PC-3 (cell line): ENCODE measurements at places on chromosomes 6 and 20.

DNA sequence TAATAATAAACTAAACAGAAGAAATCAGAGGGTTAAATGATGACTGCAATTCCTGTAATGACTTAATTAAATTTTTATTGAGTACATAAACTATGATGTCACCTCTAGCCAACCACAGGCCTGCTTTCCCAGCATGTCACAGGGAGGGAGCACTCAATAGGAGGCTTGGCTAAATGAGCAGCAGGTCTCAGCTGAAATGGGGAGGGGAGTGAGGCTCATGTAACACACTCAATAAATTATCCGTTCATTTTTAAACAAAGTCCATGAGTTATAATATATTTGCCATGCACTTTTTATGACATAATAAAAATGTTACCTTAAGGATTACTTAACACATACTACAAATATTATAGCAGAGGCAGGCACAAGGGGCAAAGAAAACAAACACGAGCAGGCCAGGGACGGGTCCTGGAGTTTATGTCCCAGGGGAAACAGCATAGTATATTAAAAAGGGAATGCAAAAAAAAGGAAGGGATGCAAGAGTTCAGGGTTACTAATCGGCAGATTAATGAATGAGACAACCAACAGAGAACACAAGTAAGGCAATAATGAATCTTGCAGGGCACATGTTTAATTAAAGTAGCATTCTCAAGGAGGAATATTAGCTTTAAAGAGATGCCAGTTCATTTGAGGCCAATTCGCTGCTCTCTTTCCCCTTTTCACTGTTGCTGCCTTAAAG, 27.1 kb upstream of the FAM83C start:
- peak; percentile 62 for DNase-seq

- DNase-seq, result no peak
Observed at GRCh38 chr20:42276718-42277602, 658.8 kb upstream of the CHD6 start.

DNA sequence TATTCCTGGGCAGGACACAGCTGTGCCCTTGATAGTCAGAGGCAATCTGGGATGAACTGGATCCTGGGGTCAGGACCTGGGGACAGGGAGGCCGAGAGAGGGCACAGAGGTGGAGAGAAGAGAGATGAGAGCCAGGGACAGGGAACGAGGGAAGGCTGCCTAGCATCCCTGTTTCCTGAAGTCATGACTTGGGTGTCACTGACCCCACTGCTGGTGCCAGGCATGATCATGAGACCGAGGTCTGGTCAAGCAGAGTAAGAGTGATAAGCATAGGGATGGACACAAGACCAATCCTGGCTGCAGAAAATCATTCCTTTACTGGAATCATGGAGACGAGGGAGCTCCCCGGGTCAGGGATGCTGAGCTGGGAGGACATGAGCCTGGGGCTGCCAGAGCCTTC, 36.1 kb downstream of the FAM110A start:
- DNase-seq, result no peak

GRCh38 chr6:140252099-140252498, 877.7 kb upstream of the CITED2 start:
- no peak for DNase-seq

DNA sequence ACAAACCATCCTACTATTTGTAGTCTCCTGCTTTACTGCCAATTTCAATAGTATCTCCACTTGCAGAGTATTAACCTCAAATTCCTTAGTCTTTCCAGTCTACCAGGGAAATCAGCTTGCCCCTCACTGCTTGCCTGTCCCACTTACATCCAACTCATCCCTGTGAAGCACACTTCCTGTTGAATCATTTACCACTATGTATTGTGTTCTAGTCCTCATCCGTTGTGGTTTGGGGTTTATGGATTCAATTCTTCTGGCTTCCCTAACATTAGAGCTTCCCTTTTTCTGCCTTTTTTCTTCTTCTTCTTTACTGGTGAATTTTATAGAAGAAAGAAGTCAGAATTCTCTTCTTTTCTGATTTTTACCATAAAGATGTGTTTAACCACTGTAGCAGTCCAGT, 5.1 kb upstream of the TXLNB start:
- DNase-seq, result peak; percentile 66

DNA sequence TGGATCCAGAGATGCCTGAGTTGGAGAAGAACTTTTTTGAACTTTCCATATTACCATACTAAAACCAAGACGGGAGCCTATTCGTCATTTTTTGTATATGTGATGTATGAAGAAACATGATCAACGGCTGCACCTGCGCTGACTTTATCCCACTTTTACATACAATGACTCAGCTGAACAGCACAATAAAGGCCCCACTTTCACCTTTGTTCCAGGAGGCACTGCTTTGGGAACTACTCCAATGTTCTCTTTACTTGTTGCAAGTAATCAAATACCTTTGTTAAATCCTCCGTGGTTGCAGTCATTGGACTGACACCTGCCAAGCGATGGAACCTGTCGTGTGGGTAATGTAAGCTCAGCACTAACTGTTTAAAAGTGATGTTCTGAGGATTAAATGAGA, 17.3 kb upstream of the BTN3A2 start:
- peak; percentile 44 for DNase-seq

GRCh38 chr6:155493694-155494143, 38.1 kb upstream of the NOX3 start:
- peak; percentile 95 for DNase-seq

GRCh38 chr20:19723051-19723450, 35.0 kb upstream of the RIN2 start:
- DNase-seq, result no peak

DNA sequence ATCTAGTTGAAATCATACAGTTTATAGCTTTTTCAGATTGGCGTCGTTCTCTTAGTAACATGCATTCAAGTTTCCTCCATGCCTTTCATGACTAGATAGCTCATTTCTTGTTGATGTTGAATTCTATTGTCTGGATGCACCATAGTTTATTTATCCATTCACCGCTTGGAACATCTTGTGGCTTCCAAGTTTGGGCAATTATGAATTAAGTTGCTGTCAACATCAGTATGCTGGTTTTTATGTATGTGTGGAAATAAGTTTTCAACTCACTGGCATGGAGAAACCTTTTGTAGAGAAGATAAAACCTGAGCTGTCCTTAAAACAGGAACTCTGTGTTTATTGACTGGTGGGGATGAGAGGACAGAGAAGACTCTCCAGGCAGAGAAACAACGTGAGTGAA, 248.0 kb downstream of the CDC5L start:
- no peak for DNase-seq

- DNase-seq, result no peak
Observed at GRCh38 chr6:158344534-158344933, 32.3 kb downstream of the TULP4 start.

DNA sequence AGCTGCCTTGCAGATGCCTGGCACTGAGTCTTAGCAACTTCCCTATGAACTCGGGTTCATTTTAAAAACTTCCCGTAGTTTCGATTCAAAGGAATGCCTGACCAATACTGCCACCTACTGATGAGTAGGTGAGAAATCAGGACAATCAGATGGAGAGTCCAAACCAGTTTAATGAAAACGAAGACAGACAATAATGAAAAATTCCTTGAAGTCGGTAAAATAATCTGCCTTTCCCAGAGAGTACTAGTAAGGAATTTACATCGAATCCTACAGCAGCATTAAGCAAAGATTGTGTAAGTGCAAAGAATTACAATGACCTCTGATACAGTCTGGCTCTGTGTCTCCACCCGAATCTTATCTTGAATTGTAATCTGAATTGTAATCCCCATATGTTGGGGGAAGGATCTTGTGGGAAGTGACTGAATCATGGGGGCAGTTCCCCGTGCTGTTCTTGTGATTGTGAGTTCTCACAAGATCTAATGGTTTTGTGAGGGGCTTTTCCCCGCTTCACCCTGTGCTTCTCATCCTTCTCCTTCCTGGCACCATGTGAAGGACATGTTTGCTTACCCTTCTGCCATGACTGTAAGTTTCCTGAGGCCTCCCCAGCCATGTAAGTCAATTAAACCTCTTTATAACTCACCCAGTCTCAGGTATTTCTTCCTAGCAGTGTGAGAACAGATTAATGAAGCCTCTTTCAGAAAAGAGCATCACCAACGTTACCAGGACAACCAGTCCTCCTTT, 134.4 kb downstream of the ARHGAP18 start:
- peak; percentile 70 for DNase-seq

DNA sequence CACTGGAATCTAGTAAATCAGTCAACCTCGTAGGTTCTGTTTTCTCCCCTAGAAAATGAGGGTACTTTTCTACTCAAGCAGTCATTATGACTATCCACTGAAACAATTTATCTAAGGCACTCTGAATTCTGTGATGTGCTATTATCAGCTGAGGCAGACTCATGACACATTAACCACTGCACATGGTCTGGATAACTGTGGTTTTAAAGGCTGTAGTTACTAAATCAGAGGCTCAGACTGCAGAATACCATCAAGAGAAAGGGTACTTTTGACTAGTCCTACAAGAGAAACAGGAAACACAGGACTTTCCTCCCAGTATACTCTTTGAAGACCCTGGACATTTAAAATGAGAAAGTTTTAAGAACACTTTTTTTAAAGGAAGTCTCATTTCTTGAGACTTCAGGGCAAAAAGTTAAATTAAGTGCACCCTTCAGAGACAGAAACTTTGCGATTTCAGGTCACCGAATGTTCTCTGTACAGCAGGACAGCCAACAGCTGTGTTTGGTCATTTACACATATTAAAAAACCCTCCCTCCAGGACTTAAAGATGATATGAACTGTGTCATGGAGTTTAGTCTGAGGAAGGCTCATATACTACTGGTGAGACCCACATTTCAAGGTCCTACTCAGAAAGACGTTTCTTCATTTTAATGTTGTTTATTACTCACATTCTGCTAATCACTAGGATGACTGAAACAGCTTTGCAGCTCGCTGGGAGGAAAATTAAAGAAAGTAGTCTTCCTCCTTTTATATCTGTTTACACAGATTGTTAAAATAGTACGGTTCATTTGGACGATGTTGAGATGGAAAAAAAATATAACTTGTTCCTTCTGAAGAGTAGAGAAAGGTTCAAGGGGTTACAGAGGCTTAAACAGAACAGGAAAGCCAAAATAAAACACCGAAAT, 19.9 kb downstream of the ATXN1 start:
- peak; percentile 78 for DNase-seq

- DNase-seq, result no peak
Observed at GRCh38 chr6:56741472-56741871, 98.8 kb upstream of the DST start.

DNA sequence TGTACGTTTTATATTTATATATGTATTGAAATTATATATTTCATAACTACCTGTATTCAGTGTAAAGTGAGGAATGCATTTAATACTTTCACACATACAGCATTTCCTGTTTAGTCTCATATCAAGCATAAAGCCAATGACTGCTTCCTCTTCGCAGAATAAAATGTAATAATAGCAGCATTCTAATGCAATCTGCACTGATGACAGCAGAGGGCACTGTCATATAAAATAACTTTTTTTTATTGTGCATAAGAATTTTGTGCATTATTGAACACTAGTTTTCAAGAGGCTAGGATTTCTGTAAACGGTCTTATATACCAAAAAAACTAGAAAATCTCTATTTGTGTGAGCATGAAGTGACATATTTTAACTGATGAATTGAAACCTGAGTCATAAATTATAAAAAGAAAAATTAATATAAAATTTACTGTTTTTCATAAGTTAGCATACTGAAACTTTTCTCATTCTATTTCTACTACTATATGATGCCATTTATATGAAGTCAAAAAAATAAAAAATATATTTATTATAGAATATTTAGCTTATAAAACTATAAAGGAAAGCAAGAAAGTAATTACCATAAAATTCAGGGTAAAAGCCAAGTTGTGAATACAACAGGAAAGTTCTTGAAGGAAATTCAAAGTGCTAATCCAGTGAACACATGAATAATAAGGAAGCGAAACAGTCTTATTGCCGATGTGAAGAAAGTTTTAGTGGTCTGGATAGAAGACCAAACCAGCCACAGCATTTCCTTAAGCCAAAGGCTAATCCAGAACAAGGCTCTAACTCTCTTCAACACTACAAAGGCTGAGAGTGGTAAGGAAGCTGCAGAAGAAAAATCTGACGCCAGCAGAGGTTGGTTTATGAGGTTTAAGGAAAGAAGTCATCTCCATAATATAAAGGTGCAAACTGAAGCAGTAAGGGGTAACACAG, 36.3 kb downstream of the RNF146 start:
- peak; percentile 74 for DNase-seq

- no peak for DNase-seq
Observed at GRCh38 chr6:109949281-109950065, 28.6 kb upstream of the GPR6 start.

DNA sequence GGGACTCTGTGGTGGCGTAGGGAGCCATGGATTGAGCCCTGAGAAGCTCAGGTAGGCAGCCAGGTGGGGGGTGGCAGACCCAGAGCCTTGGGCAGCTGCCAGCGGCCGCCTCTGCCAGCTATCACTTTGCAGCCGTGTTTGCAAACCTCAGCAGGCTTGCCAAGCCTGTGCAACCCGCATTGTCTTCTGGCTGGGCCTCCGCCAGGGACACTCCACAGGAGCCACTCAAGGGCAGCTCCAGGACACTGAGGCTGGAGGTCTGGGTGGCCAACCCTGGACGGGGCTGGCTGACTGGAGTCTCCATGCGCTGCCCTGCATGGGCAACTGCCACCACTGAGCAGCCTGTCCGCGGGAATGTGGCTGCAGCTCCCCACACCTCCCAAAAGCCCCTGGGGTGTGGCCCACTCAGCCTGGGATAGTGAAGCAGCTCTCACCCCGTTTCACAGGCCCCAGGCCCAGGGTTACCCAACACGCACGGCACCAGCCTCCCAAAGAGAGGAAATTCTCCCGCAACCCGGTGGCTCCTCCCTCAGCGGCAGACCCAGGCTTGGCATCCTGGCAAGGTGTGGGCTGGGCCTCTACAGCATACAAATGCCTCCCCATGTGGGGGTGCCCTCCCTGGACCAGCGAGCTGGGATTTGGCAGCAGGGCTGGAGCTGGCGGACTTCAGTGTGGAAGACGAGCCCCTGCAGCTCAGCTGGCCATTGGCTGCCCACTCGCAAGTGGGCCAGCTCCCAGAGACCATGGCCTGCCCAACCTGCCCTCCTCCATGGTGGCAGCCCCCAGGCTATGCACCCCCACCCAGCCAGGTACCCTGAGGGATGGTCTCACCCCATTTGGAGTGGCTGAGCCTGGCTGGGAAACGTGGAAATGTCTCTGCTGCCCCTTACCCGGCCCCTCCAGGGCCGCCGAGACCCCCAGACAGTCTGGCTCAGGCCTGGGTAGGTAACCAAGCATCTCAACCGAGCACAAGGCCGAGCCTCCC, 2.9 kb downstream of the CHRNA4 start:
- DNase-seq, result no peak

GRCh38 chr6:6915813-6916547, 191.8 kb upstream of the RREB1 start:
- DNase-seq, result peak; percentile 40

- peak; percentile 79 for DNase-seq
Observed at GRCh38 chr6:83183082-83183828, 9.8 kb downstream of the PGM3 start.

- peak; percentile 84 for DNase-seq
Observed at GRCh38 chr6:10411971-10412460, 2.9 kb downstream of the TFAP2A start.
